ENCODE measurements at places on chromosomes 1 and 21.

- no peak for DNase-seq
These were observed 40.3 kb downstream of the CD247 start for GRCh38 chr1:167477986-167478385.

- DNase-seq = peak; percentile 73
These were observed 421.5 kb upstream of the USP24 start for GRCh38 chr1:55636696-55637095.

- DNase-seq = no peak
These were observed 5.0 kb downstream of the HPDL start for GRCh38 chr1:45331436-45332345.

GRCh38 chr1:161982917-161983316 lies 40.8 kb downstream of the OLFML2B start:
- DNase-seq = no peak

- DNase-seq = no peak
These were observed 32.8 kb upstream of the IL19 start for GRCh38 chr1:206737729-206738201.

DNA sequence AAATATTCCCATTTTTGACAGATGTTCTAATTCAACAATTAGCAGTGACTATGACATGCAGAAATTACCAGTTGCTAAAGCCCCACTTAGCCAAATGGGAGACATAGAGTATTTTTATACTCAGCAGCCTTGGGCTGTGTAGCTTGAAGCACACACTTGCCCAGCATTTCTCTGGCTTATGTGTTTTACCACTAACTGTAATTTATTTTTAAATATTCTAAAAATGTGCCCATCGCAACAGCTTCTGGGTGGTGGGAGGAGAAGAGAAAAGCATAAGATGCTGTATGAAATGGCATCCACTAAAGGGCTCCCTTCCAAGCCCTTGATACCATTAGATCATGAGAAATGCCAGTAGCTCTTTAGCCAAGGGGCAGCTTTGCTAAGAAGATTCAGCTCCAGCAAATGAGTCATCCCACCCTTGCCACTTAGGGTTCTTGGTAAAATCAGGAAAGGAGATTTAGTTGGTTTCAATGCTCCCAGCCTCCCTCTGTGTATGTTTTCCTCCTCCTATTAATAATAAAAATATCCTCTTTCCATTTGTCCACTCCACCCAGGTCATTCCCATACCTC lies 462.7 kb upstream of the DEPDC1 start:
- DNase-seq = no peak

DNA sequence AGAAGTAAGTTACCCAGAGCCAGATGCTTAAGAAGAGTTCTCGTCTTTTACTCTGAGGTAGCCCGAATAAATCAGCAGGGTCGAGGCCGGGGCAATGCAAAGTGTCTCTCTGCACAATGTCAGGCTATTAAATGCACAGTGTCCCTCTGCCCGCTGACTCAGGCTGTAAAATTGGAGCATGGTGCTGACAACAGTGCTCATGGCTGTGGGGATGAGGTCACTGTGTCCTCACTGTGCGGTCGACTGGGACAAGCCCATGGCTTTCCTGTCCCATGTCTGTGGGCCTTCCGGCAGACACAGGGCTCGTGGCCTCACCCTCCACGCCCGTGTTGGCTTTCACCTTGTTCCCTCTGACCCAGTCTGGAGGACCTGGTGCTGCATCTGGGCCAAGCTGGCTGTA lies 14.6 kb upstream of the SLC2A1 start:
- DNase-seq = no peak

- DNase-seq = peak; percentile 49
These were observed 88.6 kb downstream of the SELENOF start for GRCh38 chr1:86825319-86825718.

- DNase-seq = peak; percentile 35
These were observed 5.1 kb downstream of the CLCNKA start for GRCh38 chr1:16026723-16027484.

- DNase-seq = peak; percentile 17
These were observed 37.6 kb downstream of the DUSP10 start for GRCh38 chr1:221704306-221704705.

DNA sequence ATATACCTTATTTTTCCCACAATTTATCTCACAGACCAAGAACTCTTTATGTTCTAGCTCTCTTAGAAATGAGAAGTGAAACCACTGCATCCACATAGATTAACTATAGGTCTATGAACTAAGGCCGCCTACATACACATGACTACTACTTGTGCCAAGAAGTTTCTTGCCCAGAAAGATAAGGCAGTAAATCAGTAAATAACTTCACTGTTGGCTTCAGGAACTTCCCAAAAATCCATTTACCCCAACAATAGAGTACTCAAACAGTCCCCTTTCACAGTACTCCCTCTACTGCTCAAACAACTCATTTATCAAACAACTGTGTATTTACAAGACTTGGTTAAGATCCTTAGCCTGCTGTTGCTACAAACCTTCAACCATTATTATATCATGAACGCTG lies 96.5 kb downstream of the NME7 start:
- peak; percentile 48 for DNase-seq

- DNase-seq = no peak
These were observed 4.7 kb downstream of the GPR3 start for GRCh38 chr1:27397110-27397509.

DNA sequence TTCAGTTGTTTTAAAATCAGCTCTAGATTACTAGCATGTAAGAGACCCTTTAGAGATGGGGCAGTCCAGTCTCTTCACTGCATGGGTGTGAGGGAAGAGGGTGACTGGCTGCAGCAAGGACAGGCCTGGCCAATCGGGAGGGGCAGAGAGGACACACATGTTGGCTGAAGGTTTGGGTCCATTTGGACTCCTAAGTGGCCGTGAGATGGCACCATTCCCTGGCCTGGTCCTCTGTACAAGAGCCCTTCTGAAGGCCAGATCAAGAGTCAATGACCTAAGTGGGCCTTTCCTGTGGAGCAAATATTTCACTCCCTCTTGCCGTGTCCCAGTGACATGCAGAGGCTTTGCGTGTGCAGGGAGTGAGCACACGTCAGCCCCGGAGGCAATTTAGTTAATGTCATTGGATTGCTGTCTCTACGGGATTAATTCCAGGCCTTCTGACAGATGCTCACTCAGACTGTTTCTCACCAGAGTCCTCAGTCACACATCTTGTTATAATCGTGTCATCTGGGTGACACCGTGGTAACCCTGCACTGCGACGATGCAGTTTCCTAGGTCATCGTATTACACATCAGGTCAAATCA lies 613.0 kb downstream of the NPHP4 start:
- DNase-seq = no peak

DNA sequence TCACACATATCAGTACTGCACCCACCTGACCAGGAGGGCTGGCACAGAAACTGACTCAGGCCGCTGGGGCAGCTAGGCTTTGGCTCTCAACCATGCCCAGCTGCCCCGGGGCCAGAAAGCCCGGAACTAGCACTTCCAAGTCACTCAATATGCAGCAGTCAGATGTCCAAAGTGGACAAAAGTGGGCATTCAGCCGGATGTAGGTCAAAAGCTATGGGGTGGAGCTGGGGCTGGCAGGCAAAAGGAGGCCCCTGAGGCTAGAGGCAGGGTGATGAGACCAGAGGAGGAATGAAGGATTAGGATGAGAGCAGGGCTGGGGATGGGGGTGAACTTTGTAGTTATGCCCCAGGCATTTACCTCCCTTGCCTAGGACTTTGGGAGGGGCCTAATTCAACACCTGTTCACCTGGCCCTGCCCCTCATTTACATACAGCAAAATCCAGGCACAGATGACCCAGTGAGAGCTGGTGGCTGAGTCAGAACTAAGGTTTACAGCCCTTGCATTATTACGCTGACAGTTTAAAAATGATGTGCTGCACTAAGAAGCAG lies 30.7 kb upstream of the EDN2 start:
- DNase-seq = no peak

DNA sequence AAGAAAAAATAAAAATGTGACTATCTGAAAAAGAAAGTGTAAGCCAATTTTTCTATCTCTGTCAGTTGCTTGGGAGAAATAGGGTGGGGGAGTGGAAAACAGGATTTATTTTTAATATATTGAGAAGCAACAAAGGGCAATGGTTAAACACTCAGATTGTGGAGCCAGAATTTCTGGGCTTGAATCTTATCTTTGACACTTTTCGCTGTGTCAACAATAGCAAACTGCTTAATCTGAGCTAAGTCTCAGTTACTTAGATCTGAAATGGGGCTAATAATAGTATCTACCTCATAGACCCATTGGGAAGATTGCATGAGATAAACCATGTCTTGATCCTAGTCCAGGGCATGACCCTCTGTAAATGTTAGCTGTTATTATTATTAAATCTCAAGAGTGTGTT lies 468.1 kb downstream of the ADGRL2 start:
- peak; percentile 41 for DNase-seq

- DNase-seq = no peak
These were observed 9.1 kb downstream of the ITGB2 start for GRCh38 chr21:44911384-44912157.

GRCh38 chr1:209388358-209388757 lies 195.2 kb upstream of the CAMK1G start:
- DNase-seq = no peak

GRCh38 chr21:39180429-39181019 lies 2.7 kb downstream of the PSMG1 start:
- no peak for DNase-seq

DNA sequence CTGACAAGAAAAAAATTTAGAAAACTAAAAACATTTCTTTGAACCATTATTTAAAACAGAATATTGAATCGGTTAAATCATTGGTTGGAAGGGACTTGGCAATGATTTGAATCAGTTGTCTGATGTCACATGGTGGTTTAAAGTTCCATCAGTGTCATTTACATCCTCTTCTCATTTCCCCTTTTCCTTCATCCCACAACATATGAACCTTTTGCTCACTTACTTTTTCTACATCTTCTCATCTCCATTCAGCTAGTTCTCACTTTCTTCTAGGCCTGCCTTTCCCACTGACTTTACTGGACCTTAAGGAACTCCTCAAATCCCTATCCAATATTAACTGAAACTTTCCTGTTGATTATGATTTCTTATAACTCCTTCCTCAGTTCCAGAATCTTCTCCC lies 58.5 kb downstream of the PHACTR4 start:
- no peak for DNase-seq

- DNase-seq = no peak
These were observed 13.4 kb downstream of the ZCCHC17 start for GRCh38 chr1:31310198-31310597.

DNA sequence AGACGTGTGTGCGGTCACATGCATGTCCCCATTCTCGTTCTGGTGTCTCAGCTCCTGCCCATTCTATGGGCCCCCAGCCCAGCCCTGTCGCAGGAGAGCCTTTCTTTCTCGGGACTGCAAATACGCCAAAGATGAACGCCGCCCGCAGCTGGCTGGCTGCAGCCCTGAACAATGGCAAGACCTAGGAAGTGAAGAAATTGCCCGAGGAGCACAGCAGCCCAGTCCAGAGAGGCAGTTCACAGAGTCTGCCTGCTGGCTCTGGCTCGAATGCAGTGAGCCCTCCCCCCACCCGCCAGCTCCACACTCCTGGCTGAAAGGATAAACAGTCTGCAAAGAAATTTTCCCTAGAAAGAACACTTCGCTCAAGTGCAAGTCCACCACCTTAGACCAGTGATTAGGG lies 23.3 kb downstream of the PAX7 start:
- DNase-seq = no peak

GRCh38 chr1:21966247-21967000 lies 10.4 kb upstream of the CELA3B start:
- peak; percentile 57 for DNase-seq

- peak; percentile 95 for DNase-seq
These were observed 5.0 kb downstream of the HSPG2 start for GRCh38 chr1:21932127-21932526.

GRCh38 chr21:32331444-32332305 lies 33.0 kb downstream of the MRAP start:
- DNase-seq = no peak

DNA sequence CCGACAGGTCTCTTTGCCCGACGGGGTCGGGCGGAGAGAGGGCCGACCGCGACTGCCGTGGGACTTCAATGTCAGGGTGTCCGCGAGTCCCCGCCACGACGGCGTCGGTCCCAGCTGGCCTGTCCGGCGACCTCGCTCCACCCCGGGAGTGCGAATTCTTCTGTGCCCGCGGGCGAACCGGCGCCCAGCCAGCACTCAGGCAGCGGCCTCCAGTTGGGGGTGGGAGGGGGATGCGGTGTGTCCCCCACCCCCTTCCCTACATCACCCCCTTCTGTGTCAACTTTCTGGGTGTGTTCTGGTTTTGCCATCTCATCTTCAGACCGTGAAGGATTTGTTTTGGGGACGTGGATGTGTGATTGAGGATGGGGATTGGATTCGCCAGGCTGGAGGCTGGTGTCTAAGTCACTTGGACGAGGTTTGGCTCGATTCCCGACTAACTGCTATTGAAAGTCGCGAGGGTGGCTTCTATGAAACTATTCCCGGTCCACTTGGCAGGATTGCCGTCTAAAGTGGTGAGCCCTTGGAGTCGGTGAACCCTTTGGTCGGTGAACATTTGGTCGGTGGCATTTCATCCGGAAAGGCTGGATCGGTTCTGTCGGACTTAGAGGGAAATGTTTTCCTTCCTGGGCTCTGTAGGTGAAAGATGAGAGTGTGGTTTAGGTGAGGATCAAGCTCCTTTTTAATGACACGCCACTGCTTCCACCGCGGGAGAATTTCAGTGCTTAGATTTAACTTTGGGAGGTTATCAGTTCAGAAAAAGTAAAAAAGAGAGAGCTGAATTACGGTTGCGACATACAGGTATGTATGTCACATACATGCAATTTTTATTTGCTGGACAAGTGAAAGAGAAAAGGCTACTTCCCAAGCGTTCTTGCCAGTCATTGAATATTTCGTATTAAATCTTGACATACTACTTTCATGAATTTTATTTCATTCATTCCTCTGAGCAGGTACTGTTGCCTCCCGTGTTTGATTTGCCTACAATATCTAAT lies 771 bp downstream of the ABCD3 start:
- DNase-seq = peak; percentile 38

DNA sequence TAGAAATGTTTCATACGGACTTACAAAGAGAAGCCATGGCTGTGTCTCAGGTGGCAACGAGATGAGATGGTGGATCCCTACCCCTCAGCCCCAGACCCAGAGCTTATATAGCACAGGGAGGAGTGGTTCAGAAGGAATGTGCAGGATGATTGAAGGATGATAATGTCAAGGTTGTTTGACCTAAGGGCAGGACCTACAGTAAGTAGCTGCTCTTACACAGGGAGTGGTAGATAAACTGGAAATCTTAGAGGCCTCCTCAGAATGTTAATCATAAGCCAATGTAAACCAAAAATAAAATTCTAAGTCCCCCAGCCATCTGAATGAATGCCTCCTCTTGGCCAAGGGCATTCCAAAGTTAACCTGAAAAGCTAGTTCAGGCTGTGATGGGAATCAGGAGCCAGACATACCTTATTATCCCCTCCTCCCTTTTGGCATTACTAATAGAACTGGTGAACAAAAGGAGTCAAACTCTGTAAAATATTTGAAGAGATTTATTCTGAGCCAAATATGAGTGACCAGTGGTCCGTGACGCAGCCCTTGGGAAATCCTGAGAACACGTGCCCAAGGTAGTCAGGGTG lies 45.8 kb upstream of the PDE9A start:
- no peak for DNase-seq
